ENCODE measurements at places on chromosomes 12 and 14.

GRCh38 chr14:65462411-65462810 is 49.9 kb downstream of the FUT8 start:
- no peak for DNase-seq

DNA sequence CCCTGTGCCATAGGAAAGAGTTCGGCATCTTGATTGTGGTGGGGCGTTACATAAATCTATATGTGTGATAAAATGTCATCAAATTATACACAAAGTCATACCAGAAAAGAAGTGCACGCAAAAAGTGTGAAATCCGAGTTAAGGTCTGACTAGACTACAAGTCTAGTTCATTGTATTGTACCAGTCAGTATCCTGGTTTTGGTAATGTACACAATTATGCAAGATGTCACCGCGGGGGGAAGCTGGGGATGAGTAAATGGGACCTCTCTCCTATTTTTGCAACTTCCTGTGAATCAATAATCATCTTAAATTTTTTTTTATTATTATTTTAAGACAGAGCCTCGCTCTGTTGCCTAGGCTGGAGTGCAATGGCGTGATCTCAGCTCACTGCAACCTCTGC is 43.2 kb upstream of the BCL11B start:
- DNase-seq, result no peak

GRCh38 chr12:6311822-6312528 is 1.5 kb downstream of the PLEKHG6 start:
- DNase-seq, result no peak

- no peak for DNase-seq
Measured at GRCh38 chr12:50088577-50089335, 3.6 kb downstream of the SMARCD1 start.

GRCh38 chr12:16407346-16407745 is 59.9 kb downstream of the MGST1 start:
- no peak for DNase-seq

DNA sequence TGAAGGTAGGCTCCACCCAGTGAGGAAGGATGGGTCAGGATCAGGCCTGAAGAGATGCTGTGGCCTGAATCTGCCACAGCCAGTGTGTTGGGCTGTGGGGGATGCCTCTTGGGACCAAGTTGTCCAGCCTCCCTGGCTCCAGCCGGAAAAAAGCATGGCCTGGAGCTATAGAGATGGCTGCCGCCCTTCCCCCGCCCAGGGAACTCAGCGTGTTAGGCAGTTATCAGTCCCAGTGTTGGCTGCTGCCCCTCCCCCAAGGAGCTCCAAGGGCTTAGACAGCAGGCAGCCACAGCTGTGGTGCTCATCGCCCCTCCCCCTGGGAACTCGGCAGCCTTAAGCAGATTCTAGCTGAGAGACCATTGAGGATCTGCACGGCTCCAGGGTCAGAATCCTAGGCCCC is 158.0 kb downstream of the CAPZA3 start:
- no peak for DNase-seq

GRCh38 chr12:12992418-12993130 is 7.5 kb downstream of the HEBP1 start:
- DNase-seq, result peak; percentile 73

- DNase-seq, result peak; percentile 31
Measured at GRCh38 chr14:63672417-63673180, 30.9 kb upstream of the WDR89 start.

DNA sequence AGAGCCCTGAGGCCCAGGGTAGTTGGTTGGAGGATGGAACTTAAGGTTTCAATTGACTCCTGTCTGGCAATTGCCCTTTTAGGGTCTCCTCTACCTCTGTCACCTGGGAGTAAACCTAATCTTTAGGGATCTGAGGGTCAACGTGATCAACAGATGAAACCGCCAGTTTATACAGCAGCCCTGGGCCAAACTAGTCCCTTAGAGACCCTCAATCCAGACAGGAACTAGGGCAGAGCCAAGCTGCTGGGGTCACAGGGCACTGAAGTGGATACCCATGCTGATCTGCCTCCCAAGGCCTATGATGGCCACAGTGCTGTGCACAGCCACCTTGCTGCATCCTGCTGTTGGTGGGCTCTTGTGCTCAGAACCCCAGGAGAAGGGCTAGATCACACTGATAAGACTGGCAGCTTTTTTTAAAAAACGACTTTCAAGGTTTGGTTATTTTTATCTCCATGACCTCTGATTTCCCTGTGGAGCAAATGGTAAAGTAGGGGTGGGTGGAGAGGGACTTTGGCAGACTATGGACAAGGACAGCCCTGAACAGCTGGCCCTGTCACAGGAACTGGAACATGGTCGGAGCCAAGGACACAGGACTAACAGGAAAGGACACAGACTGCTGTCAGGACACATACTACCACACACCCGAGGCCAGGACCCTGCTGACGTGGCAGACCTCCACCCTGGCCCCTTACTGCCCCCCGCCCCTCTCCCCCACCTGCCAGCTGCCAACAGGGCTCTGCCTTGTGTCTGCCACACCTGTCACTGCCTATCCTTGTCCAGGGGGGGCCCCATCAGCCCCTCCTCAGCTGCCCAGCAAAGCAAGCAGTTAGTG is 474 bp downstream of the FITM1 start:
- DNase-seq, result no peak

DNA sequence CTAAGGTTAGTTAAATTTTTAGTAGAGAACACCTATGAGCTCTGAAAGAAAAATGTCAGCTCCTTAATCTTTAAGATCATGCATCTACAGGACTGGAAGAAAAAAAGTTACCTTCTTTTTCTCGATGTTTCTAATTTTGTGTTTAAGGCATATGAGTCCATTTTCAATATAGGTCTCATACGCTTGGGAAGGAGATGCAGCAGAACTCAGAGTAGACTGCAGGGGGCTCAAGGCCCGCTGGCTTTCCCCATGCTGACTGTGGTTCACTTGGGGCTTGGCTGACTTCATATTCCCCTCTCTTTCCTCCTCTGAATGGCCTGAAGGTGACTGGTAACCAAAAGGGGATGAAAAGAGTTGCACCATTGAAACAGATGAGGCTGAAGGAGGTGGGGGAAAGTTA is 1.5 kb downstream of the CAPRIN2 start:
- no peak for DNase-seq

- DNase-seq, result no peak
Measured at GRCh38 chr12:111791507-111791906, 24.8 kb downstream of the ALDH2 start.

DNA sequence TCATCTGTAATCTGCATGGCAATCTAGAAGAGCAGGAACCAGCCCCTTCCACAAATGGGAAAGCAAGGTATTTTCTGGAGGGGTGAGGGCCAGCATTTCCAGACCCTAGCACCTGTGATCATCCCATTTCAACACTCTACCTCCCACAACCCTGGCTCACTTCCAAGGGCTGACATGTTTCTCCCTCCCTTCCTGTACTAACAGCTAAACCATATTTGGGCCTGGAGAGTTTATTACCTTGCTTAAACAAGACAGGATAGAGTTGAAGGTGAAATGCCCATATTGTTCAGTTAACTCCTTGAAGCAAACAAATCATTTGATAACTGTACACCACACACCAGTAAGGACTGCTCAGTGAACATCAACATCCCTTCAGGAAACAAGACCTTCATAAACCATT is 158.4 kb downstream of the PPM1H start:
- DNase-seq, result no peak

DNA sequence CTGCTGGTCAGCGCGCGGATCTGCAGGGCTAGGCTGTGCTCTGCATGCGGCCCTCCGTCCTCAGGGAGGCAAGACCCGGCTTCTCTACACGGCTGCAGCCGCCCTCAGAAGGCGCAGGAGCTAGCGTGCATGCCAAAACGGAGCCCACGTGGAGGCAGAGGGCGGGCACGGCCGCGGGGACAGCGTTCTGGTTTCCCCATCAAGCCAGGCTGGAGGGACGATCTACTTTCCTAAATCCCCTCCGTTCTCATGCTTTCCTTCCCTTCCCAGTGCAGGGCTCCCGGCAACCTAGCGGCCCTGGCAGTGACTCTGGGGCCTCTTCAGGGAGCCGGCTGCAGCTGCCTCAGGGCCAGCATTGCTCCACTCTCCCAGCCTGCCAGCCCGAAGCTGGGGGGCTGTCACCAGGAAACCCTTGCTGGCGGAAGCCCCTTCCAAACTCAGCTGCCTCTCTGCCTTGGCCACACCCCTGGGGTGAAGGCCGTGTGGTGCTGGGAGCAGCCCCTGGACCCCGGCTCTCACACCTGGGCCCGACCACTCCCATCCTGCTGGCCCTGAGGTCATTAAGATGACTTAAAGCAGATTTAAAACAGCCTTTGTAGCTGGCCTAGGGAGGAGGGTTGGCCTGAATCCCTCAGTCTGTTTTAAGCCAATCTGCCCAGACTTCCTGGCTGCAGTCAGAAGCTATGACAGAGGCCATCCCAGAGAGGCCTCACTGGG is 9.2 kb upstream of the GOLGA3 start:
- no peak for DNase-seq

GRCh38 chr12:27711317-27711682 is 668 bp downstream of the MRPS35 start:
- no peak for DNase-seq

GRCh38 chr12:89494411-89495231 is 30.0 kb downstream of the GALNT4 start:
- no peak for DNase-seq

DNA sequence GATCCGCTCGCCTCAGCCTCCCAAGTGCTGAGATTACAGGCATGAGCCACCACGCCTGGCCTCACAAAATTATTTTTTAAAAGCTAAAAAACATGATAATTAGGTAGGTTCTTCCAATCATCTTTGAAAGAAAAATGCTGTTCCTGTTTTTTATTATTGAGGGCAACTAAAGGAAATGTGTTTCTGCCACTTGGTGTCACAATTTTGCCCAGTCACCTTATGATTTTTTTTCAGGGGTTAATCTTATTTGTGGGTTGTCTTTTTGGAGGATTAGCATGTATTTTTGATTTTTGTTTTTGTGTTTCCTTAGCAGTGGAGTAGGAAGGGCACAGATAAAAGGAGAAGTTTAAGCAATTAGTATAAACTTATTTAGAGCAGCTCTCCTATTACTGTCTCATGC is 79.8 kb downstream of the PRORP start:
- no peak for DNase-seq

DNA sequence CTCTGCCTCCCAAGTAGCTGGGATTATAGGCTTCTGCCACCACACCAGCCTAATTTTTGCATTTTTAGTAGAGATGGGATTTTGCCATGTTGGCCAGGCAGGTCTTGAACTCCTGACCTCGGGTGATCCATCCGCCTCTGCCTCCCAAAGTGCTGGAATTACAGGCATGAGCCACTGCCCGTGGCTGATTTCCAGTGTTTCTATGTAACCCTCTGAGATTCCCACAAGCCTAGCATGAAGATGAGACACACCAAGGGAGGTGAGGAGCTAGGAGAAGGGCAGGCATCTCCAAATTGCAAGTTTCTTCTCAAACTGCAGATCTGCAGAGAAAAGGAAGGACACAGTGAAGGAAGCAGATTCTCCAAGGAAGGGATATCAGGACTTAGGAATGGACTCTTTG is 125.0 kb downstream of the CACNA1C start:
- DNase-seq, result no peak

DNA sequence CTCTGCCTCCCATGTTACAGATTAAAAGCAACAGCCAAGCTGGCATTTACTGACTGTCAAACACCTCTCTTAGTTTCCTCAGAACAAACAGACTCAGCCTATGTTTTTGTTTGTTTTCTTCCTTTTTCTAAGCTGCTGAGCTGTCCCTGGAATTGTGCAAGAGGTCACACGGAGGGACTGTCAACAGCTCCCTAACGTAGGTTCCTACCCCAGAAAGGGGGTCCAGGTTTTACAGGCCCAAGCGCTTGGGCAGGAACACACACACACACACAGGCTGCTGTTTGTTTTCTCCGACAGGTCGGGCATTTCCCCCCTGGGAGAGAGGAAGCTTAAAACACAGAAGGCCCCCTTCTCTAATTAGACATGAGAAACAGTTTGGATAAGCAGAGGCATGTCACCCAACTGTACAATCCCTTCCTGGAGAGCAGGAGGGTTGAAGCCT is 739.6 kb upstream of the TBX3 start:
- DNase-seq, result no peak

GRCh38 chr12:131327521-131328488 is 374.1 kb downstream of the ADGRD1 start:
- no peak for DNase-seq
